DMS79 treated with DMSO at 0.1 percent for 48 hours (cell line): ENCODE measurements at places on chromosomes 7 and 10.
A peak's percentile ranks its signal among the peaks of the same experiment; 100 is the strongest.

DNA sequence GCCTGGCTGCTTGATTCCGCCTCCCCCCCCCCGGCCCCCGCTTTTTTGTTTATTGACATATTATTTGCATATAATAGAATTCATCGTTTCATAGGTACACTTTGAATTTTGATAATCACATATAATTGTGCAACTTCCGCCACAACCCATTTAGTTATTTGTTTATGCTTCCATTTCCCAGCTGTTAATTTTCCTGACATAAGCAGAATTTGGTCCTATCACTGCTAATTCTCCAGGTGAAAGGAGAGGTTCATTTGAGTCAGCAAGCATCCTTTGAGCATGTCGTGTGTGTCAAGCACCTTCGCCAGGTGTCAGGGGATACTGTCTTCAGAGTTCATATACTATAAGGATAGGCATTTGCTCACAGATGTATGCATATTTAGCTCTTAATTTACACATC, 102.2 kb downstream of the CELF2 start:
- DNase-seq = peak; percentile 5

- DNase-seq = no peak
These were observed 3.7 kb downstream of the WNT2 start for GRCh38 chr7:117319181-117319580.

GRCh38 chr7:151759591-151760042, 117.3 kb downstream of the PRKAG2 start:
- DNase-seq = peak; percentile 32

GRCh38 chr10:110107887-110108286, 99.5 kb upstream of the MXI1 start:
- DNase-seq = no peak

- DNase-seq = no peak
These were observed 71.9 kb downstream of the WDR37 start for GRCh38 chr10:1128115-1128514.

DNA sequence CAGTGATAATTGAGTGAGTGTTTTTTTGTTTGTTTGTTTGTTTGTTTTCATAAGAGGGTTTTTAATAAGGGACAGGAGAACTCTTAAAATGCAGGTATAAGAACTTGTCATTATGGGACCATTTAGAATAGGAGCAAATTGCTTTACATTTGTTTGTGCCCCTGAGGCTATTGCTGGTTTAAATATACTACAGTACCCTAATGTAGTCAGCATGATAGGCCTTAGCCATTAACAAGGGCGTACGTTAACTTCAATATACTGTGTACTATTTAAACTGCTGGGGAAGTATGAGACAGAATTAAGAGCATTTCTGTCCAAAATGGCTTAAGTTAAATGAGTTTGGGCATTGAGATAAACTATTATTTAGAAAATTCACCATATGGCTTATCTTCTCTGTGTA, 26.2 kb downstream of the PRKAR2B start:
- DNase-seq = no peak

- no peak for DNase-seq
These were observed 107.5 kb downstream of the TWIST1 start for GRCh38 chr7:19009936-19010280.

GRCh38 chr7:43686991-43687390, 42.3 kb downstream of the COA1 start:
- peak; percentile 16 for DNase-seq

DNA sequence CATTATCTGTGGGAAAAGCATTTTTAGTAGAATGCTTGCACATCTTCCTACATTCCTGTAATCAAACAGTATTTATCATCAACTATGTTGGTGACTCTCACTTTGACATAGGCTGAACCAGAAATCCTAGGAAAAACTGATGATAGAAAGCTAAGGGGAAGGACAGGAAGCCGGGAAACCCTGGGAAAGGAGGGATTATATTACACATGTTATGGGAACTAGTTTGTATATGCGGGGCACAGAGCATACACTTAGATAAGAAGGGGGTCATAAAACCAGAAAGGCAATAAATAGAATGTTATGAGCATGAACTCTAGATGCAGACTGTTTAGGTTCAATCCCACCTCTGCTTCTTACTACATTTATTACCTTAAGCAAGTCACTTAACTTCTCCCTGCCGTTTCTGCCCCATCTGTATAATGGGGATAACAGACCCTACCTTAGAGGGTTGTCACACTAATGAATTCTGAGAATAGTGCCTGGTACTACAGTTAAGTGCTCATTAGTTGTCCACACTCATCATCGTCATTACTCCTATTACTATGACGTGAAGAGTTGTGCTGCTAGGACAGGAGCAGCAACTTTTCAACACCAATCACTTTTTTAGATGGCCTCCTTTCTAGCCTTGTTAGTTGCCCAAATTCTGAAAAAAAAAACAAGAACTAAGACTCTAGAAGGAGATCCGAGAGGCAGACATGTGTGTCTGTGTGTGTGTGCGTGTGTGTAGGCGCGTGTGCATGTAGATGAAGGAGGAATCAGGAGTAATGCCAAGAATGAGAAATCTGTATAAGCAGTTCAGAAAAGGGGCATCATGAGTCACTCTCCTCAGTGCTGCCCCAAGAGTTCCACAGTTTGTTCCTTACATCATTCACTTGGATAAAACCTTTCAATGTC, 52.2 kb downstream of the KMT2C start:
- DNase-seq = no peak

DNA sequence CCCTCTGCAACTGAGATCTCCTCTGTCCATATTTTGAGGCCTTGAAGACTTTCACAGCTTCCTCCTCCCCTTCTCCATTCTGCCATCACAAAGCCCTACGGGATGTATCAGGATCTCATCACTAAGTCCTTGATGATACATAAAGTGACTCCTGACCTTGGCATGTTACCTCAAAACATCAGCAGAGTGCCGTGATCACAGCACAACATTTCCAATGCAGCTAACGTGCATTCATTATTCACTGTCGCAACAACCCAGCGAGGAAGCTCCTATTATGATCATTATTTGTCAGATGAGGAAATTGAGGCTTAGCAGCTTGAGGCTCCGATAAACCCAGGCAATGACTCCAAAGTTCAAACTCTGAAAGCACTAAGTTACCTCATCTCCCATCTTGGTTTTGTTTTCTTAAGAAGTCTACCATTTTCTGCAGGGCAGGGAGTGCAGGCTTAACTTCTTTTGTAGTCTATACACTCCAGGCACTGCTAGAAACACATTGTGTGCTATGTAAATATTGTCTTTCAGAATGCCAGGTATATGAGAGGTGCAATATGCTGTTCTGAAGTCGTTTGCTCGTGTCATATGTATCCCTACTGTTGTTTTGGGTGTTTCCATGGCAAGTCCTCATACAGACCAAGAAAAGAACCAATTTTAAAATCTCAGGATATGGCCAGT, 80.6 kb upstream of the C1QL3 start:
- DNase-seq = no peak

GRCh38 chr10:74439213-74439612, 288.2 kb downstream of the ADK start:
- DNase-seq = no peak

- DNase-seq = no peak
These were observed 6.0 kb upstream of the MNX1 start for GRCh38 chr7:157016352-157017041.

- DNase-seq = peak; percentile 85
These were observed at the start of gene OAT for GRCh38 chr10:124418726-124419501. OAT (minus strand) TSS chr10:124418923; CDS start chr10:124412171, 6,752 bp downstream.

- no peak for DNase-seq
These were observed 350.7 kb downstream of the IPMK start for GRCh38 chr10:57917019-57917418.

DNA sequence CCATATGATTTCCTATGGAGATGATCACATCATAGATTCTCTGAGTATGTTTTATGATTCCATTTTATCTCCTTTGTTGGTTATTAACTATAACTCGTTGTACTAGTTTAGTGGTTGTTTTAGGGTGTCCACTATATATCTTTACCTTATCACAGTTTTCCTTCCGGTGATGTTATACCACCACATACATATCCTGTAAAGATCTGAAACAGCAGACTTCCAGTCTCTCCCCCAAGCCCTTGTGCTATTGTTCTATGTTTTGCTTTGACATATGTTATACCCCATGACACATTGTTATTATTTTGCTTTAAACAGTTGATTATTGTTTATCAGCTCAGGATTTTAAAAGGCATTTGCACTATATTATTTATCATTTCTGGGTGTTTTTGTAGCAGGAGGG, 7.3 kb downstream of the IL15RA start:
- no peak for DNase-seq

GRCh38 chr7:75993689-75994387, 557 bp downstream of the TMEM120A start:
- DNase-seq = peak; percentile 13

DNA sequence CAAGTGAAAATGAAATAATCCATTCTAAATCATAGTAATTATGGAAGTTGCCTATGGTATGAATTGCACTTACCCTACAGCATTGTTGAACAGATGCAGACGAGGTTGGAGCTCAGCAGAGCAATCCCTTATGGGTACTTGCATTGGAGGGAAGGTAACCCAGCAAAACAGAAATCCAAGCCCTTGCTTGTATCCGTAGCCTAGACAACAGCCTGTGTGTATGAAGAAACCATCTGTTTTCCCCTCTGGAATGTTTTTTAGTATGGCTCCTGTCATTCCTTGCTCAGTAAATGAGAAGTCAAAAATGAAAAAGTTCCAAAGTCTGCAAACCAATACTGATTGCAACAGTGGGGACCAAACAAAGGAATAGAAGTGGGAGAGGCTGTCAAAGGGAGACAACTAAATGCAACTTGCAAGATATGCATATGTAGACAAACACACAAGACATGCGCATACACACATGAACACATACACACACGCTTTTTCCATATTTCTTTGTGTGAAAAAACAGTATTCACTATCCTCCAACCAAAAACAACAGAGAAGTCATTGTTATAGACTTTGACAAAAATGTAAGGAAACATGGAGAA, 260.8 kb downstream of the DYNC1I1 start:
- DNase-seq = no peak

DNA sequence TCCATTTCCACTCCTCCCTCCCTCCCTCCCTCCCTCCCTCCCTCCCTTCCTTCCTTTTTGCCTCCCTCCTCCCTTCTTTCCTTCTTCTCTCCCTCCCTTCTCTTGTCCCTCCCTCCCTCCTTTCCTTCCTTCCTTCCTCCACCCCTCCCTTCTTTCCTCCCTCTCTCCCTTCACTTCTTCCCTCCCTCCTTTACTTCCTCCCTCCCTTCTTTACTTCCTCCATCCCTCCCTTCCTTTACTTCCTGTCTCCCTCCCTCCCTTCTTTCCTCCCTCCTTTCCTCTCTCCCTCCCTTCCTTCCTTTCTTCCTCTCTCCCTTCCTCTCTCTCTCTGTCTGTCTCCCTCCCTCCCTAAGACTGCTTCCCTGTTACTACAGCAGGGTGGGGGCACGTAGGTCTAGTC, 598.6 kb upstream of the FOXK1 start:
- no peak for DNase-seq

DNA sequence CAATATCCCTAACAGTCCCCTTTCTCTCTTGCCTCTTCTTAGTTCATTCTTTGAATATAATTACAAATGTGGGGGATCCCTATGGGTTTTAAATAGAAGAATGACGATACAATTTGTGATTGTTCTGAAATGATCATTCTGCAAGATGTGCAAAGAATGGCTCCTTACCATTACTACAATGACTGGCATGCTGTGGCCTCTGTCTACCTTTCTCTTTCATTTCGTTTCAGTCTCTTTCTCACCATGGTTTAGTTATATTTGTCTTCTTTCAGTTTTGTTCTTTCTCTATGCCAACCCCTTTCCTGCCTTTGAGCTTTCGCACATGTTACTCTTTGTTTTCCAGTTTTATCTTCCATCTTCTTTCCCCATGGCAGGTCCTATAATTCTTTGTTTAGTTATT, 176.5 kb downstream of the SUGCT start:
- no peak for DNase-seq

DNA sequence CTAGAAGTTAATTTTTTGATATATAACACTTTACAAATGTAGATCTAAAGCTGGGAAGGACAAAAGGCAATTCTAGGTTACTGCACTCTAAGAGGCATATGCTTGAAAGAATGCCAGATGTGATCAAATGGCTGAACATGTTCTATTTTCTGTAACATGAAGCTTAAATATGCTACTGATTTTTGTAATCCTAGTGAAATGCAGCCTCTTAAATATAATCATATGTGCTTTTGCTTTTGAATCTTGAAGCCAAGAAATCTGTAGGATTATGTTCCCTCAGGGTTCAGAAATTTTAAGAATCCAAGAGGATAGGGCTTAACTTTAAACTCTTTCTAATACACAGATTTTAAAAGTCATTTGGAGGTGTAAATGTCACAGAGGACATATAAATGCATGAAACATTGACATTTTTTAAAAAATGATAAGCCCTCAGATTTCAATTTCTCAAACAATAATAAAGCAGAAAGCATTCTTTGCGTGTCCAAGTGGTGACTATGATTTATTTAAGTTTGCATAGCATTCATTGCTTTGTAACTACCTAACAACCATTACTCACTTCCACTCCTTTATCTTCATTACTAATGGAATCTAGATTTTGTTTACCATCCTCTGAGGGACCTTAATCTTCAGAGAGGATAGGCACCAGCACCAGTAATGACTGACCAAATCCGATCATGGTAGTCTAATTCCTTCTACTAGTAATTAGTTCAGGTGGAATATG, 170.4 kb downstream of the MAGI2 start:
- DNase-seq = no peak

- no peak for DNase-seq
These were observed 43.8 kb downstream of the EXOC6 start for GRCh38 chr10:92891885-92892690.

- DNase-seq = no peak
These were observed 28.0 kb downstream of the TTYH3 start for GRCh38 chr7:2659556-2660358.

GRCh38 chr7:77479536-77480088, 57.5 kb upstream of the PTPN12 start:
- no peak for DNase-seq

- no peak for DNase-seq
These were observed 66.7 kb downstream of the PFKFB3 start for GRCh38 chr10:6269432-6269831.

DNA sequence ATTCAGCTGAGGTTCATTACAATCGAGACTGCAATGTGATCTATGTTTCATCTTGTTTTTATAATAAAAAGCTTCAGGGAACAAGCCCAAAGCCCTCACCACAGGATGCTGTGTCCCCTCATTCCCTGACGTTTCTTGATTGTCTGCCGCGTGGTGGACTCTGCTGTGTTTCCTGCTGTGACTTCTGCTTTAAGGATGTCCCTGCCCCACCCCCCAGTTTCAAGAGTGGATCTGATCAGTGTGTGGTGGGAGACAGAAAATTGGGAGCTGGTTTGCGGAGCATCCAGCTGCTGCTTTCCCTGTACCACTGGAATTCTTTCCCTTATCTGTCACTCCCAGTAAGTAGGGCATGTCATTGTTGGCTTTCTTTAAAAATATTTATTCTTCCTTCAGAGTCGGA, 86.2 kb downstream of the CREM start:
- DNase-seq = no peak
